ENCODE measurements at places on chromosomes 1 and 21. TPM values are rescaled to one million over a fixed set of nuclear protein-coding genes. Genes with fewer than 3 reads are reported as not detected.

Gene HSD3B1
- total RNA-seq, result not detected

GRCh38 chr1:116502671-116503314, 68.0 kb downstream of the CD58 start:
- H3K27me3 ChIP-seq, result no peaks in the 10 kb centered on the region
- peak overlapping the region; percentile 60 for H3K27ac ChIP-seq
- H3K4me3 ChIP-seq, result no peak overlapping the region
- no peaks in the 10 kb centered on the region for H3K36me3 ChIP-seq
- DNase-seq, result no peak

Gene KCNA3
- 20.5 TPM for total RNA-seq

Gene FMO3
- total RNA-seq, result not detected

Gene EVA1B
- total RNA-seq, result 2.7 TPM

DNA sequence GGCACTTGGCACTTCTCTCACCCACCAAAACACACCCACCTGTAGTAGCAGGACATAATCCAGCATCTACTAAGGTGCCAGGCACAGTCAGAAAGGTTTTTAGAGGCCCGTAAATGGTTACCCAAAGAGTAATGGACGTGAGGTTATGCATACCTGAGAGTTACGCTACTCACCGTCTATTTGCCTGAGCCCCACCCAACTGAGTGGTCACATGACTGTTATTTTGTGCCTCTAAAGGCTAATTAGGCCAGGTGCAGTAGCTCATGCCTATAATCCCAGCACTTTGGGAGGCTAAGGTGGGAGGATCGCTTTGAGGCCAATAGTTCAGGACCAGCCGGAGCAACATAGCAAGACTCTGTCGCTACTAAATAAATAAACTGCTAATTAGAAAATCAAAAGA, 11.0 kb downstream of the LMX1A start:
- peaks cover 46% of the 10 kb centered on the region for H3K27me3 ChIP-seq
- H3K4me1 ChIP-seq, result no peaks in the 10 kb centered on the region
- H3K36me3 ChIP-seq, result no peaks in the 10 kb centered on the region
- DNase-seq, result no peak

Gene GJB5
- not detected for total RNA-seq

DNA sequence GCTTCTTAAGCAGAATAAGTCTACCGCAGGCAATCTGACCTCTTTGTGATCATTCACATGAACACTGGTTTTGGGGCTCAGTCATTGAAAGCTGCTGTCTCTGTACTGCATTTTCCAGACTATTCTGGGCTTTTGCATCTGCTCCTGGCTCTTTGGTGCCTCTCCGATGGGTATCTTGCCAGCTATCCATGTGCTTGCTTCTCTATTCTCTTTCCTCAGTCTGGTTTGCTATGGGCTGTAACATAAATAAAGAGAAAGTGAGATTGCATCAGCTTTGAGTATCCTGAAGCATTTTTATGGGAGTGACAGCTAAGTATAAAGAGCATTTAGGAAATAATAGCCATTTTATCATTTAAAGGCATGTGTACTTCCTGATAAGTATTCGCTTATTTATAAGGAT, 70.7 kb downstream of the C1orf21 start:
- no peak overlapping the region for H3K4me3 ChIP-seq
- H3K4me1 ChIP-seq, result no peaks in the 10 kb centered on the region
- no peak overlapping the region for H3K27ac ChIP-seq
- no peaks in the 10 kb centered on the region for H3K27me3 ChIP-seq
- DNase-seq, result no peak
- no peaks in the 10 kb centered on the region for H3K36me3 ChIP-seq

- no peaks in the 10 kb centered on the region for H3K36me3 ChIP-seq
- no peaks in the 10 kb centered on the region for H3K27me3 ChIP-seq
- DNase-seq, result no peak
- no peak overlapping the region for H3K27ac ChIP-seq
- H3K4me3 ChIP-seq, result no peak overlapping the region
These were observed 441.0 kb upstream of the PRMT6 start for GRCh38 chr1:106615473-106615872.

DNA sequence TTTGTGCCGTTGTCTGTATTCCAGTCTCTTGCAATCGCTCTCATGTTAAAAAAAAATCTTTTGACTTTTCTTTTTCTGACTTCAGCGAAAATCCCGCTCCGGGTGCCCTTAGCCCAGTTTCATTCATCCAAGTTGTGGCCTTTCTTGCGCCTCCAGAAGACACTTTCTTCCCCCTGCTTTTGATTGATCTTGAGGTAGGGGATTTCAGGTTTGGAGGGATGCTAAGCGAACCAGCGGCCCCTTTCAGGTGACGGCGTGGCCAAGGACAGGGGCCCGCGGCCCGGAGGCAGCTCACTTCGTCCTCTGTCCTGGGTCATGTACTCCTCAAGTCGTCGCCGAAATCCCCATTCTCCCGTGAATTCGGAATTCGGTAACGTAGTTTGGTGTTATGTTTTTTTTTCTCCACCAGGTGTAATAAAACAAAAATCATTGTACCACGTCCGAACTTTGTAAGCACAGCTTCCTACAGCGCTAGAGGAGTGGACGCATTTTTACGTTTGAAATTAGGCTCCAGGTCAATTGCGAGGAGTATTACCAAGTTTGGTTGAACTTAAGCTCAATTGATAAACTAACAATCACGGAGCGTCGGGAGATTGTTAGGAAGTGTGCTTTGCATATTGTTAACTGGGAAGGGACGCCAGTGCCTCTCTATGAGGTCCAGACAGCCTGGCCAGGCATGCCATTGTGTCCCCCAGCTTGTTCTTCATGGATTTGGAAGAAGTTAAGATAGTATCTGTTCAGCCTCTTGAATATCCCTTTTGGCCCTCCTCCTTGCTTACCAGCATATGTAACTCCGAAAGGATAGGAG, 1.1 kb downstream of the MRPS6 start:
- DNase-seq, result peak; percentile 30
- peaks cover 49% of the 10 kb centered on the region for H3K4me1 ChIP-seq
- peak overlapping the region; percentile 96 for H3K4me3 ChIP-seq
- no peaks in the 10 kb centered on the region for H3K27me3 ChIP-seq
- H3K36me3 ChIP-seq, result peaks cover 46% of the 10 kb centered on the region

Gene AIRE
- total RNA-seq, result not detected

GRCh38 chr1:10065344-10065685, 32.6 kb downstream of the UBE4B start:
- no peaks in the 10 kb centered on the region for H3K27me3 ChIP-seq
- H3K27ac ChIP-seq, result no peak overlapping the region
- peaks cover 16% of the 10 kb centered on the region for H3K4me1 ChIP-seq
- H3K4me3 ChIP-seq, result no peak overlapping the region
